ENCODE measurements at places on chromosomes 4 and X.
A peak's percentile ranks its signal among the peaks of the same experiment; 100 is the strongest.

DNA sequence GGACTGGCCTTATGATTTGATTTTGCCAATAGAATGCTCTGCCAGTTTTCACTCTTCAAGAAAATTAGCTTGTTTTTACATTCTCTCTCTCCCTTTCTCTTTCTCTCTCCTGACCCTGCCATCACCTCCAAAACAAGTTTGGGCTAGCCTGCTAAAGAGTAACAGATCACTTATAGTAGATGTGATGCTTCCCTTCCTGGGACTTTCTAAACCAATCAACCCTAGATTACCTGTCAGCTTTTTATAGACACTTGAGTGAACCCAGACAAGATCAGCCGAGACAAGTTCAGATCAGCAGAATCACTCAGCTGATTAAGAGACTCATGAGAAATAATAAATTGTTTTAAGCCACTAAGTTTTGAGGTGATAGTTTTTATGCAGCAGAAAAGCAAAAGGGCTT, 521.2 kb downstream of the ANKRD50 start:
- no peak for DNase-seq

- no peak for DNase-seq
Measured at GRCh38 chrX:15813416-15813815, 23.1 kb downstream of the ZRSR2 start.

DNA sequence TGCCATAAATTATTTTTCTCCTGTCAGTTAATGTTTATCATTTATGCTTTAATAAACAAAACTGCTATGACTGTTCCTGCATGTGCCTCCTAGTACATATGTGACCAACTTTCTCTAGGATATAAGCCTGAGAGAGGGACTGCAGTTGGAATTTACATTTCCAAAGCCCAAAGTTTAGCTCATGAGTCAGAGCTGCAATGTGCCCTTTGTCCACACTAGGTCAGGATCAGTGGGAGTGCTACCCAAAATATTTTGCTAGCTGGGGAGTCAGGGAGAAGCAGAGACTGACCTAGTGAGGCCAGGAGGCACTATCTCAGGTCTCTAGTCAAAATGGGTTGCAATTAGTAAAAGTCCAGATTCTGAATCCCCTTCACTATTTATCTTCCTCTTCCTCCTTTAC, 92.7 kb downstream of the AR start:
- DNase-seq = no peak

- no peak for DNase-seq
Measured at GRCh38 chrX:93695981-93696380, 22.0 kb downstream of the FAM133A start.

GRCh38 chr4:87105101-87105845, 115.1 kb downstream of the KLHL8 start:
- DNase-seq = no peak

GRCh38 chr4:2322841-2323240, 60.9 kb upstream of the MXD4 start:
- no peak for DNase-seq

- DNase-seq = peak; percentile 88
Measured at GRCh38 chr4:118684873-118685811, at the start of gene METTL14. Gene METTL14 (plus strand): TSS chr4:118685392. CDS start chr4:118685535, 143 bp downstream.

DNA sequence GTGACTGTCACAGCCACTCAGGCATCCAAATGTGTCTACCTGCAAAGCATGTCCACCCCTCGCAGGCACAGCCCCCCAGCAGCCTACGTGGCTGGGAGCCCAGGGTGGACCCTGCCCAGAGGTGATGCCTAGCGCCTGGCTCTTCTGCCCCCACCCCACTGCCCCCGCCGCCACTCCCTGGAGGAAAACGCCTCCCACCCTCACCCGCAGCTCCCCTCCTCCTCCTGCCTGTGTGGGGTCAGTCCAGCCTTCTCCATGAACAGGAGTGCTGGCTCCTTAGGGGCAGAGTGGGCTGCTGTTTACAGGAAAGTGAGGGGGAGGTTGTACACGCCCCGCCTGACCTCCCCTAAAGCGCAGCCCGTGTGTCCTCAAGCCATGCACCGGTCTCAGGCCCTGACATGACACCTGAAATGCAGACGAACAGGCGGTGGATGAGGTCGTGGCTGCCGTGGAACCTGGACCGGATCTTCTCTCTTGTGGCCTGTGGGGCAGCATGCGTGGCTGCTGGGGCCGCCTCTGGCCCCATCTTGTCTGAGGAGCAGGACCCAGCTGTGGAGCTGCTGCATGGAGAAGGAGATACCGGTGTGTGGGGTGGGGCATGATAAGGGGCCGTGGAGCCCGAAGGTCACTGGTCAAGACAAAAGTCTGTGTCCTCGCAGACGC, 11.9 kb upstream of the MXD4 start:
- DNase-seq = no peak

DNA sequence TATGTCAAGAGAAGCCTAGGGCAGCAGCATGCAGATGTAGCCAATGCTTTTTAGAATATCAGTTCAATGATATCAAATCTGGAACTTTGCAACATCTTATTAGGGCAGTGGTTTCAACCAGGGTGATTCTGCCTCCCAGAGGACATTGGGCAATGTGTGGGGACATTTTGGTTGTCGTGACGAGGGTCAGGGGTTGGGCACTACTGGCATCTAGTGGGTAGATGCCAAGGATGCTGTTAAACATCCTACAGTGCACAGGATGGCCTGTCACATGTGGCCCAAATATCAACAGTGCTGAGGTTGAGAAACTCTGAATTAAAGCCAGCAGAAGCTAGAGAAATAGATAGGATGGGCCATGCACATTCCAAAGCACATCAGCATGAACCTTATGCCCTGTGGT, 152.3 kb downstream of the AMELX start:
- DNase-seq = no peak

DNA sequence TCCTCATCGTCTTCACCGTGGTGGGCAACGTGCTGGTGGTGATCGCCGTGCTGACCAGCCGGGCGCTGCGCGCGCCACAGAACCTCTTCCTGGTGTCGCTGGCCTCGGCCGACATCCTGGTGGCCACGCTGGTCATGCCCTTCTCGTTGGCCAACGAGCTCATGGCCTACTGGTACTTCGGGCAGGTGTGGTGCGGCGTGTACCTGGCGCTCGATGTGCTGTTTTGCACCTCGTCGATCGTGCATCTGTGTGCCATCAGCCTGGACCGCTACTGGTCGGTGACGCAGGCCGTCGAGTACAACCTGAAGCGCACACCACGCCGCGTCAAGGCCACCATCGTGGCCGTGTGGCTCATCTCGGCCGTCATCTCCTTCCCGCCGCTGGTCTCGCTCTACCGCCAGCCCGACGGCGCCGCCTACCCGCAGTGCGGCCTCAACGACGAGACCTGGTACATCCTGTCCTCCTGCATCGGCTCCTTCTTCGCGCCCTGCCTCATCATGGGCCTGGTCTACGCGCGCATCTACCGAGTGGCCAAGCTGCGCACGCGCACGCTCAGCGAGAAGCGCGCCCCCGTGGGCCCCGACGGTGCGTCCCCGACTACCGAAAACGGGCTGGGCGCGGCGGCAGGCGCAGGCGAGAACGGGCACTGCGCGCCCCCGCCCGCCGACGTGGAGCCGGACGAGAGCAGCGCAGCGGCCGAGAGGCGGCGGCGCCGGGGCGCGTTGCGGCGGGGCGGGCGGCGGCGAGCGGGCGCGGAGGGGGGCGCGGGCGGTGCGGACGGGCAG, 792 bp downstream of the ADRA2C start:
- no peak for DNase-seq

DNA sequence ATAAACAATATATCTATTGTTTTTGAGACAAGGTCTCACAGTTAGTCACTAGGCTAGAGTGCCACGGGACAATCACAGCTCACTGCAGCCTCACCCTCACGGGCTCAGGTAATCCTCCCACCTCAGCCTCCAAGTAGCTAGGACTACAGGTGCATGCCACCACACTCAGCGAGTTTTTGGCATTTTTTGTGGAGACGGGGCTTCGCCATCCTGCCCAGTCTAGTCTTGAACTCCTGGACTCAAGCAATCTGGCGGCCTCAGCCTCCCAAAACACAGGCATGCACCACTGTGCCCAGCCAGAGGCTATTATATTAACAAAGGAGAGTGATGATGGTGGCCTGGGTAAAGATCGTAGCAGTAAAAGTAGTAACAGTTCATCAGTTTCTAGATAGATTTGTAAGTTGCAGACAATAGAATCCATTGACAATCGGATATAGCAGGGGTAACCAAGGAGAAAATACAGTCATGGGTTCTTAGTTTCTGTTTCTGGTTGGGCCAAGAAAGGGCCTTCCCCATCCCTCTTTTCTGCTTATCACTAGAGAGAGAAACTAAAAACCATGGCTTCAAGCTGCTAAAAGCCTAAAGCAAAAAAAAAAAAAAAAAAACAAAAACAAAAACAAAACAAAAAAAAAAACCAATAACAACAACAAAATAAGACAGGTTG, 60.6 kb downstream of the ANXA10 start:
- no peak for DNase-seq

DNA sequence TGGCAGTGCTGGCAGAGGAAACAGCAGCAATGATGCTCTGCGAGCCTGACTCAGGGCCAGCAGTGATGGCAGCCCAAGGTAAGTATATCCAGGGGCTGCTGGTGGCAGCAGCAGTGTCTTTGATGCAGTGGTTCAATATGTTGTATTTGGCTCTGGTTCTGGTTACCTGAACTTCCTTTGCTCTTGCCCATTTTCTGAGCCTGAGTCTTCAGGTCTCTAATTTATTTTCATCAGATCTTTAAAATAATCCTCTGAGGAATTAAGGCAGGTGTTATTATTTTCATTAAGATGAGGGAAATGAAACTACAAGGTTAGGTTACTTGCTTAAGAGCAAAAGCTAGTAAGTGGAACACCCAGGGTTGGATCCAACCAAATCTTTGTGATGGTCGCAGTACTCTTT, 102.8 kb upstream of the BMP2K start:
- no peak for DNase-seq

GRCh38 chr4:168218645-168219044, 99.9 kb downstream of the DDX60 start:
- DNase-seq = no peak

DNA sequence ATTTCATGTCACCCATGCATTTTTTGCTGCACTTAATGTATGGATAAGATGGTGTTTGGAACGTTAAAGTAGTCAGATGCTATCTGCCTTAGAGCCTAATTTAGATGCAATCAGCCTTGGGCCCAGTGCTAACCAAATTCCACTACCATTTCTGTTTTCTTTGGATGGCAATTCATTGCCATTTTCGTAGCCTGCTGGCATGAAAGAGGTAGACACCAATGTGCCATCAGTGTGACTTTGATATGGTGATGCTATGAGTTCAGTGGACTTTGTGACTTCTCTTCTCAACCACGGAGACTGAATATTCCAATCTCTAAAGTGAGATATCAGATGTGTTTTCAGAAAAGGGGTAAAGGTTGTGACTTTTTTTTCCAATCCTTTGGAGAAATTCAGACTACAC, 1.5 kb downstream of the ETFDH start:
- DNase-seq = no peak

- no peak for DNase-seq
Measured at GRCh38 chr4:147071209-147071740, 125.6 kb upstream of the TTC29 start.

GRCh38 chr4:68299492-68300457, 50.1 kb downstream of the YTHDC1 start:
- DNase-seq = no peak

GRCh38 chrX:99077099-99077498, 1333.0 kb downstream of the PCDH19 start:
- no peak for DNase-seq

- no peak for DNase-seq
Measured at GRCh38 chr4:128299848-128300247, 12.2 kb upstream of the PGRMC2 start.

- DNase-seq = no peak
Measured at GRCh38 chrX:152072236-152072635, 66.1 kb downstream of the MAGEA10 start.

DNA sequence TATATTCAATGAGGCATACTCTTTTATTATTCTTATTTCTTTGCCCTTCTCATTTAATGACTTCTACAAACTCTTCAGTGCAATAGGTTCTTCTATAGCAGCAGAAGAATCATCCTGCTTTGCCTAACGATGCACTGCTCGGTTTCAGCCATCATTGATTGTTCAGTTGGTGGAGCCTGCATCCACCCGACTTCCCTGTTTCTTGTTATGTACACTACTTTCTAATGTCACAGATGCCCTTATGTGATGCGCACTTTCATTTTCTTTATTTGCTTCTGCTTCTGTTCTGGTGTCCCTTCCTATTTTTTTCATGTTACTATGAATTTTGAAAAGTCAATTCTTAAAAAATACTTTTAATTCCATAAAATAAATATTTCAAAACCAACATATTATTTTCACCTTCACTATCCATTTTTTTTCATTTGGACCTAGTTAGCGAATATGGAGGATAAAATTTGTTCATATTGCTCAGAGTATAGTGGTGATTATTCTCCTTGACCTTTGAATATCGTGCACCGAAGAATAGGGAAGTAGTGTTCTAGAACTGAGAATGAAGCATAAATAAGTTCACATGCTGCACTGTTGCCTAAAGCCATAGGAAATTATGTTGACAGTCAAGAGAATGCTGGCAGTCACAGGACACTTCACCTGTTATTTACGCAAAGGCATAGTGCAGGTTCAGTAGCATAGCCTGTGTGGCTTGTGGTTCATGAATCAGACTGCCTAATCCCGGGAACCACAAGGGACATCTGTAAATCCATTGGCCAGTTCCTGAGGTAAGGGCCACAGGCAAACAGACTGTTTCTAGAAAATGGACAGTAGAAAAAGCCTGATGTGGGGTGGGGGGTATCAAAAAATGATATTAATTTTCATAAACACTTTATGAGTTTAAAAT, 21.3 kb upstream of the SFRP2 start:
- DNase-seq = no peak

DNA sequence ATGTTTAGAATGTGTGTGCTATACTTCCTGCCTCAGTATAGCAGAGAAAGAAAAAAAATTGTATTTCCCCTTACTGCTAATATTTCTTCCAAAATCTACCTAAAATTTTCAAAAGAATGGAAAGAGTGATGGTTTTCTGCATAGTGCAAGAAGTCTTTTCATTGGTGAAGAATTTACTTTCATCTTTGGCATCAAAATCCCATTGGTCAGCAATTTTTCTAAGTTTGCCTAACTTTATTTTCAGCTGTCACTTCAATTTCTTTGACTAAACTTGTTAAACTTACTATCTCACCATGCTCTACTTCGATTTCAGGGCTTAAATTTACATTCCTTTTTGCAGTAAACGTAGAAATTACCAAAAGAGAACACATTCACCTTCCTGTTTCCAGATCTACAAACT, 44.5 kb upstream of the MAGEB2 start:
- no peak for DNase-seq

GRCh38 chr4:123785538-123785937, 388.9 kb downstream of the SPRY1 start:
- no peak for DNase-seq

DNA sequence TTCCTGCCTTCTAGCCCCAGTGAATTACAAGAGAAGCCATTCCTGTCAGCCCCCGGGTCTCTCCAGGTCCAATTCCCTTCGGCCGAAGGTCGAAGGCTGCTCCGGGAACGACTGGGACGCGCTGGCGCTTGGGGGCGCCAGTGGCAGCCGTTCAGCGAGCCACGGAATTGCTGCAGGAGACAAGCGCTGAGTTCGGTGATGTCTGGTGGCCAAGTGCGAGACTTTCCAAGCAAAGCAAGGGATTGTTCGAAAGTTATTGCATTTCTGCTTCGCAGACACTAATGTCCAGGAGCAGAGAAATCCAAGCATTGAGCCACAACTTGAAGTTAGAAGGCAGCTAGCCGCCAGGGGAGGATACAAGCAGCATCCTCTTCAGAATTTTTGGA, 1.1 kb upstream of the DKK2 start:
- DNase-seq = no peak

- no peak for DNase-seq
Measured at GRCh38 chr4:17934286-17934685, 87.3 kb downstream of the LCORL start.
